ENCODE measurements at places on chromosomes 4 and X.

DNA sequence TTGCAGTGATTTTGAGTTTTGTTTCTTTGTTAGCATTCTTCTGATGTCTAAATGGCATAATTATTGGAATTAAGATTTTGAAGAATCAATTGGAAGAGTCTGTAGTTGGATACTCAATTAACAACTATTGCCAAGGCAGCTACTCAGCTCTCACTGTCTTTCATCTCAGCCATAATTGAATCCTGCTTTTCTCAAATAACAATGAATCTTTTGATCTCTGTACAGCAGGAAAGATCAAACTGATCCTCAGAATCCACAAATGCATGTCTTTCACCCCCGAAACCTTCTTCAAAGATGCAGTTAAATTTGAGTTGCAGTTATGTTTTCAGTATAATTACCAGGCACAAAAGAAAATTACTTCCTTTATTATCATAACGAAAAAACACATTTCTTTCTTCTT lies 86.2 kb downstream of the MAD2L1 start:
- DNase-seq = no peak

- DNase-seq = no peak
These were observed 43.3 kb upstream of the PRDM8 start for GRCh38 chr4:80153874-80154544.

GRCh38 chrX:109270580-109271484 lies 211.1 kb downstream of the GUCY2F start:
- peak; percentile 88 for DNase-seq

- no peak for DNase-seq
These were observed 149.3 kb downstream of the NWD2 start for GRCh38 chr4:37393889-37394288.

- no peak for DNase-seq
These were observed 1548.7 kb downstream of the PCDH7 start for GRCh38 chr4:32268863-32269262.

DNA sequence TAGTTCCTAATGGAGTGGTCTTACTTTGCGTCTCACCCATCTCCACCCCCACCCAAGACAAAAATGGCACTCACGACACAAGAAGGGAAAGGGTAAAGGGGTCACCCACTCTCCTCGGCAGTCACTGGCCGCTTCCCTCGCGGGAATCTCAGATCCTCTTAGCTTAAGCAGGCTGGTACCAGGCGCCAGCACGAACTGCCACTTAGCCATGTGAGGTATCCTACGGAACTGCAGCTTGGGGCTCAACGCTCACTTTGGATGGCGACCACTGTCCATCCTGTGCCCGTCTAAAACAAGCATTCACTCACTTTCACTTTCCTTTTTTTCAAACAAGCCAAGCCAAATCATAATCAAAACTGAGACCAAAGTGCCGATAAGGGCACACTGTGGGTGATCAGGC lies 14.6 kb upstream of the MAGIX start:
- no peak for DNase-seq

- DNase-seq = no peak
These were observed 34.9 kb downstream of the BMP2K start for GRCh38 chr4:78811034-78811433.
